ENCODE measurements at places on chromosomes 3 and 15. TPM values are rescaled to one million over a fixed set of nuclear protein-coding genes. Genes with fewer than 3 reads are reported as not detected.

GRCh38 chr15:99135194-99135593 lies 30.3 kb downstream of the SYNM start:
- peaks cover 5% of the 10 kb centered on the region for H3K4me1 ChIP-seq
- H3K27ac ChIP-seq, result no peak overlapping the region
- peak; percentile 47 for DNase-seq
- H3K27me3 ChIP-seq, result no peaks in the 10 kb centered on the region
- peaks cover 13% of the 10 kb centered on the region for H3K36me3 ChIP-seq
- no peak overlapping the region for H3K4me3 ChIP-seq

PLXNA1 gene
- 13.6 TPM for total RNA-seq

PRTG gene
- 1.7 TPM for total RNA-seq

DNA sequence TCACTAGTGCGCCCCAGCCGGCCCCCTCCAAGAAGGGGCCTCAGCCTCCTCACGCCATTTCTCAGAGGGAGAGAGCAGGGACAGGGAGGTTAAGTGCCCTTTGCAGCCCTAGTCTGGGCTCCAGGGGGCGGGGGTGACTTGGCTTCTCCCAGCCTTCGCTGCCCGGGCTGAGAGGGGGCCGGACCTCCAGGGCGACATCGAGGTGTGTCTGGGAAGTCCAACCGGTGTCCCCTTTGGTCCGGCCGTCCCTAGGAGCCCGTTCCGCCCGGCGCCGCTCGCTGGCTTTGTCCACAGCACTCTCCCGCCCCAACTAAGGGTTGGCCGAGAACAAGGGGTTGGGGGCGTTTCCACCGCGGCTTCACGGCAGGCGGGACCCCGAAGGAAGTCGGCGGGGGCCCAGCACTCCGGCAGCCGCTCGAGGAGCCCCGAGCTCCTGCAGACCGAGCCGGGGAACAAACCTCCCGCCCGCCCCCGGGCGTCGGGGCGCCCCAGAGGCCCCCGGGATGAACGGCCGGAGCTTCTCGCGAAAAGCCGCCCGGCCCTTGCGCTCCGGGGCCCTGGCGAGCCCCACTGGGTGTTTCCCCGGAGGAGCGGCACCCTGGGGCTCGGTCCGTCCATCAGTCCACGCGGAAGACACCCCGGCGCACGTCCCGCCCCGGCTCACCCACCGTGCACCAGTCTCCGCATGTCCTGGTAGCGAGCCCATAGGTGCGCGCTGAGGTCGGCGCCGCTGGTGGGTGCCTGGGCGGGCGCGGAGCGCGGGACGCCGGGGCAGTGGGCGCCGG lies 627 bp downstream of the NT5DC2 start:
- peaks cover 11% of the 10 kb centered on the region for H3K36me3 ChIP-seq
- peak overlapping the region; percentile 72 for H3K4me3 ChIP-seq
- DNase-seq, result no peak
- peak overlapping the region; percentile 72 for H3K27ac ChIP-seq

- no peak overlapping the region for H3K27ac ChIP-seq
- no peaks in the 10 kb centered on the region for H3K27me3 ChIP-seq
- no peak overlapping the region for H3K4me3 ChIP-seq
- peaks cover 3% of the 10 kb centered on the region for H3K4me1 ChIP-seq
- DNase-seq, result no peak
Measured at GRCh38 chr3:105394177-105394576, 27.5 kb downstream of the ALCAM start.

- DNase-seq, result no peak
- H3K4me1 ChIP-seq, result no peaks in the 10 kb centered on the region
- H3K36me3 ChIP-seq, result no peaks in the 10 kb centered on the region
- H3K27me3 ChIP-seq, result no peaks in the 10 kb centered on the region
- H3K27ac ChIP-seq, result no peak overlapping the region
Measured at GRCh38 chr3:134991003-134991402, 195.9 kb downstream of the EPHB1 start.

GRCh38 chr15:25931851-25932250 lies 68.7 kb upstream of the ATP10A start:
- H3K4me1 ChIP-seq, result peaks cover 3% of the 10 kb centered on the region
- peak; percentile 20 for DNase-seq
- H3K27me3 ChIP-seq, result 0 out of 2 replicates have a peak, but pooled peaks cover 1% of the 10 kb centered on the region
- H3K27ac ChIP-seq, result no peak overlapping the region
- no peak overlapping the region for H3K4me3 ChIP-seq

DNA sequence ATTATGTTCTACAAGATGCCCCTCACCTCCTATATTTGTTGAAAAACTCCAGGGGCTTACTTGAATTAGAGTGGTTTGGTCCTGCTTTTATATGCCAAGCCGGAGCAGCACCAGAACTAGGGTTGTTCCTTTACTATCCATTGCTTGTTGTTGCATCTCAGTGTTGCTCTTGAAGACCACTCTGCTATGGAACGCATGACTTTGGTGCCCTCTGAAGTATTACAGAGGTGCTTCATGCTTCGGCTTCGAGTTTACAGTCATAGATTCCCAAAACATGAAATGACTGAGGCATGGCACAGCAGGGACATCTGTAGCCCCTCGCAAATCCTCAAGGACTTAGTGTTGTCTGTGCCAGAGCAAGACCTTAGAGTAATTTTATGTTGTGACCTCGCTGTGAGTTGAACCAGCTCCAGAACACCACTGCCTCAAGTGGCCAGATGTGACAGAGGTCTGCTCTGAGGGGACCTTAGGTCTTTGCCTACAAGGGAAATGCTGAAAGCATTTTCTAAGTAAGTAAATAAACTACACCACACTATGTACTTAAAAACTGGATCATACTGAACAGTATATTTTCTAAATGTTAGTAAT lies 67.2 kb upstream of the SIAH2 start:
- peaks cover 17% of the 10 kb centered on the region for H3K27me3 ChIP-seq
- H3K4me1 ChIP-seq, result no peaks in the 10 kb centered on the region
- H3K27ac ChIP-seq, result no peak overlapping the region
- DNase-seq, result no peak
- H3K36me3 ChIP-seq, result no peaks in the 10 kb centered on the region

DNA sequence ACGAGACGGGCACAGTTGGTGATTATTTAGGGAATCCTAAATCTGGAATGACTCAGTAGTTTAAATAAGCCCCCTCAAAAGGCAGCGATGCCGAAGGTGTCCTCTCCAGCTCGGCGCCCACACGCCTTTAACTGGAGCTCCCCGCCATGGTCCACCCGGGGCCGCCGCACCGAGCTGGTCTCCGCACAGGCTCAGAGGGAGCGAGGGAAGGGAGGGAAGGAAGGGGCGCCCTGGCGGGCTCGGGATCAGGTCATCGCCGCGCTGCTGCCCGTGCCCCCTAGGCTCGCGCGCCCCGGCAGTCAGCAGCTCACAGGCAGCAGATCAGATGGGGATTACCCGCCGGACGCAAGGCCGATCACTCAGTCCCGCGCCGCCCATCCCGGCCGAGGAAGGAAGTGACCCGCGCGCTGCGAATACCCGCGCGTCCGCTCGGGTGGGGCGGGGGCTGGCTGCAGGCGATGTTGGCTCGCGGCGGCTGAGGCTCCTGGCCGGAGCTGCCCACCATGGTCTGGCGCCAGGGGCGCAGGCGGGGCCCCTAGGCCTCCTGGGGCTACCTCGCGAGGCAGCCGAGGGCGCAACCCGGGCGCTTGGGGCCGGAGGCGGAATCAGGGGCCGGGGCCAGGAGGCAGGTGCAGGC lies 318.0 kb downstream of the FGF12 start:
- no peak overlapping the region for H3K4me3 ChIP-seq
- no peaks in the 10 kb centered on the region for H3K4me1 ChIP-seq
- DNase-seq, result no peak
- no peak overlapping the region for H3K27ac ChIP-seq
- peaks cover 10% of the 10 kb centered on the region for H3K27me3 ChIP-seq

GRCh38 chr3:106140431-106140830 lies 271.6 kb upstream of the CBLB start:
- no peaks in the 10 kb centered on the region for H3K27me3 ChIP-seq
- DNase-seq, result no peak
- H3K36me3 ChIP-seq, result no peaks in the 10 kb centered on the region
- H3K4me3 ChIP-seq, result no peak overlapping the region

- H3K27ac ChIP-seq, result peak overlapping the region; percentile 41
- DNase-seq, result no peak
- H3K4me1 ChIP-seq, result peaks cover 10% of the 10 kb centered on the region
- no peaks in the 10 kb centered on the region for H3K27me3 ChIP-seq
Measured at GRCh38 chr3:9415485-9416138, 18.2 kb downstream of the SETD5 start.

GRK7 gene
- not detected for total RNA-seq

DNA sequence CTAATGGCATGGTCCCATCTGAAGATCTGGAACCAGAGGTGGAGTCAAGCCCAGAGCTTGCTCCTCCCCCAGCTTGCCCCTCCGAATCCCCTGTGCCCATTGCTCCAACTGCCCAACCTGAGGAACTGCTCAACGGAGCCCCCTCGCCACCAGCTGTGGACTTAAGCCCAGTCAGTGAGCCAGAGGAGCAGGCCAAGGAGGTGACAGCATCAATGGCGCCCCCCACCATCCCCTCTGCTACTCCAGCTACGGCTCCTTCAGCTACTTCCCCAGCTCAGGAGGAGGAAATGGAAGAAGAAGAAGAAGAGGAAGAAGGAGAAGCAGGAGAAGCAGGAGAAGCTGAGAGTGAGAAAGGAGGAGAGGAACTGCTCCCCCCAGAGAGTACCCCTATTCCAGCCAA lies 7.3 kb downstream of the EIF4G1 start:
- H3K27me3 ChIP-seq, result no peaks in the 10 kb centered on the region
- peaks cover 82% of the 10 kb centered on the region for H3K36me3 ChIP-seq
- peak overlapping the region; percentile 14 for H3K27ac ChIP-seq

EBLN2 gene
- 6.4 TPM for total RNA-seq

- peak; percentile 98 for DNase-seq
- H3K4me3 ChIP-seq, result no peak overlapping the region
- H3K27ac ChIP-seq, result peak overlapping the region; percentile 61
- peaks cover 23% of the 10 kb centered on the region for H3K4me1 ChIP-seq
- H3K36me3 ChIP-seq, result no peaks in the 10 kb centered on the region
- no peaks in the 10 kb centered on the region for H3K27me3 ChIP-seq
Measured at GRCh38 chr3:127734754-127735473, 62.2 kb downstream of the ABTB1 start.

- no peak overlapping the region for H3K27ac ChIP-seq
- H3K4me3 ChIP-seq, result no peak overlapping the region
Measured at GRCh38 chr3:126399351-126399735, 4.6 kb downstream of the CFAP100 start.

HRH1 gene
- total RNA-seq, result 13.1 TPM

BFSP2 gene
- total RNA-seq, result not detected

GRCh38 chr3:32089476-32089875 lies 16.9 kb upstream of the GPD1L start:
- DNase-seq, result no peak
- no peaks in the 10 kb centered on the region for H3K4me1 ChIP-seq

DNA sequence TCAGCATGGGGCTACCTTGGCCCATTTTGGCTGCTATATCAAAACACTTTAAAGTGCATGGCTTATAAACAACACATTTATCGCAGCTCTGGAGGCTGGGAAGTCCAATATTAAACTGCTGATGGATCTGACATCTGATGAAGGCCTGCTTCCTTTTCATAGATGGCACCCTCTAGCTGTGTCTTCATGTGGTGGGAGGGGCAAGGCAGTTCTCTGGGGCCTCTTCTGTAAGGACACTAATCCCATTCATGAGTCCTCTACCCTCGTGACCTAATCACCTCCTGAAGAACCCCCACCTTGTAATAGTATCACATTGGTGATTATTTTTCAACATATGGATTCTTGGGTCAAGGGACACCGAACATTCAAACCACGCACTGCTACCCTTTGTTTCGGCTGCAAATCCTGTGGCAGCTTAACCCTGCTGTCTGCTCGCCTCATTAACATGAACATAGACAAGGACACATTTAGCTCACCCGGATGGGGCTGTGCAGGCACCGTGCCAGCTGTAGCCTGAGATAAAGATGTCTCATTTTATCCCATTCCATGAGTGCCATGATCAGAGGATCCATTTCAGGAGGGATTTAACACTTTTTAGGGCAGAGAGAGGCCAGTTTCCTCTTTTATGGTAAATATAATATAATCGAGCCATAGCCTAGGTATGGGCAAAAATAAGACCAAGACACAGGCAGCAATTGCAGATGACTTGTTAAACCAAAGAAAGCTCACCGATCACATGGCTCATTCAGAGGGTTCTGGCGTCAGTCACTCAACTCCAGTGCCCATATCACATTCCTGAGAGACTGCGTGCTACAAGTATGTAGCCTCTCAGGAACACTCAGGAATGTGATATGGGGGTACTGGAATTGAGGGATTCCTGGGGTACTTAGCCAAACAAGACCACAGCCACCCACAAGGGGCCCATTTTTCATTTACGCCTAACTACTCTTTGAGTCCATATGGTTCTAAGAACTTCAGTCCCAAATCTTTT lies 251.1 kb upstream of the ST8SIA2 start:
- no peaks in the 10 kb centered on the region for H3K36me3 ChIP-seq
- DNase-seq, result no peak
- no peak overlapping the region for H3K27ac ChIP-seq
- H3K4me3 ChIP-seq, result no peak overlapping the region
- no peaks in the 10 kb centered on the region for H3K4me1 ChIP-seq
- no peaks in the 10 kb centered on the region for H3K27me3 ChIP-seq

ZCWPW2 gene
- 0.56 TPM for total RNA-seq

- no peak for DNase-seq
- H3K4me3 ChIP-seq, result no peak overlapping the region
- H3K4me1 ChIP-seq, result peaks cover 2% of the 10 kb centered on the region
- H3K36me3 ChIP-seq, result no peaks in the 10 kb centered on the region
Measured at GRCh38 chr3:114147251-114147650, 31.6 kb downstream of the DRD3 start.

GRCh38 chr3:143121241-143122088 lies 1.9 kb downstream of the CHST2 start:
- H3K27me3 ChIP-seq, result peaks cover 7% of the 10 kb centered on the region
- H3K4me3 ChIP-seq, result peak overlapping the region; percentile 94
- peak; percentile 55 for DNase-seq
- H3K4me1 ChIP-seq, result peaks cover 6% of the 10 kb centered on the region
- no peak overlapping the region for H3K27ac ChIP-seq
- H3K36me3 ChIP-seq, result no peaks in the 10 kb centered on the region

SEMA6D gene
- 18.3 TPM for total RNA-seq

GRCh38 chr15:43230640-43231115 lies 9.9 kb upstream of the EPB42 start:
- no peak for DNase-seq
- H3K4me1 ChIP-seq, result no peaks in the 10 kb centered on the region
- H3K4me3 ChIP-seq, result no peak overlapping the region

TNIK gene
- total RNA-seq, result 6.3 TPM

CCK gene
- not detected for total RNA-seq

CD86 gene
- total RNA-seq, result not detected

SLC22A13 gene
- total RNA-seq, result under 0.01 TPM

All from IMR-90 (cell line).